ENCODE measurements at places on chromosomes 12 and 14.

GRCh38 chr14:68574906-68575305 is 218.0 kb downstream of the ZFP36L1 start:
- DNase-seq, result no peak

DNA sequence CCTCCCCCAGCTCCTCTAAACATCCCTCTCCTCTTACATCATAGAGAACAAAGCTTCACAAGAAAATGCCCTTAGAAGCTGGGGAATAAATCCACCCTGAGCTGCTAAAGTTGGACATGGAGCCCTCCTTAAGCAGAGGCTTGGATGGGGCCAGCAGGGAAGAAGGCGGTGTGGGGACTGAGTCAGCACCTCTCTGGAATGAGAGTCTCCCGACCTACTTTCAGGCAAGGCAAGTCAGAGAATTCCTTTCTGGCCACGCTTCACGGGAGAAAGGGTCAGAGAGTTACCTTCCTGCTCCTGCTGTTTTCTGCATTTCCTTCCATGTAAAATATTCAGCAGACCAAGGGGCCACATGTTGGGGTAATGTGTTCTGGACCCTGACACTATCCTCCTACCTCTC is 113.3 kb upstream of the PRB2 start:
- DNase-seq, result no peak

DNA sequence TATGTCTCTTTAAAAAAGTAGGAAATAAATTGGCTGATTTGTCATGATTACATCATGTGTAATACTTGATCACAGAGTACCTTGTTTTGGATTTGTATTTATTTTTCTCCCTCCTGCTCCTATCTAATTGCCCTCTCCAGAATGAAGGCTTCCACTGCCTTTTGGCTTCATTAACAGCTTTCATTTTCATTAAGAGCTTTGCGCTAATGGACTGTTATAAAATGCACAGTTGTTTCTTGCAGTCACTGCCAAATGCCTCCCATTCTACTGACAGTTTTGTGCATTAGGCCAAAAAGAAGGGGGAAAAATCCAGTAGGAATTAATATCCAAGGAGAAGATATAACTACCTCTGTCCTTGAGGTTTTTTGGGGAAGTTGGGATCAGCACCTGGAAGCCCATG is 159.2 kb downstream of the NRXN3 start:
- no peak for DNase-seq

DNA sequence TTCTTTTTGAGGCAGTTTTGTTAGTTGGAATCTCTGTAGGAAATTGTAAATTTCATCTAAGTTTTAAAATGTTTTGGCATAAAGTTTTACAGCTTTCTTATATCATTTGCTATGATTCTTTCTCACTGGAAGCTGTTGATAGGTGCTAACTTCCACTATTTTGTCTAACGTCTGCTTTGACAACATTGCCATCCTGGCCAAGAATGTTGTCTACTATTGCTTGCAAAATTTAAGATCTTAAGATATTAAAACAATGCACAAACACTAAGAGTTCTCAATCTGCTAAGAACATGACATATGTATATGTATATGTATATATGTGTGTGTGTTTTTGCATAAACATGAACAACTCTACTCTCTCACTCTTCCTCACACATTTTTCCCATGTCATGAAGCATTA is 64.1 kb upstream of the MDGA2 start:
- no peak for DNase-seq

GRCh38 chr14:24277606-24278321 is 6.4 kb upstream of the RABGGTA start:
- no peak for DNase-seq

- no peak for DNase-seq
Observed at GRCh38 chr12:75854681-75855309, 176.8 kb downstream of the PHLDA1 start.

DNA sequence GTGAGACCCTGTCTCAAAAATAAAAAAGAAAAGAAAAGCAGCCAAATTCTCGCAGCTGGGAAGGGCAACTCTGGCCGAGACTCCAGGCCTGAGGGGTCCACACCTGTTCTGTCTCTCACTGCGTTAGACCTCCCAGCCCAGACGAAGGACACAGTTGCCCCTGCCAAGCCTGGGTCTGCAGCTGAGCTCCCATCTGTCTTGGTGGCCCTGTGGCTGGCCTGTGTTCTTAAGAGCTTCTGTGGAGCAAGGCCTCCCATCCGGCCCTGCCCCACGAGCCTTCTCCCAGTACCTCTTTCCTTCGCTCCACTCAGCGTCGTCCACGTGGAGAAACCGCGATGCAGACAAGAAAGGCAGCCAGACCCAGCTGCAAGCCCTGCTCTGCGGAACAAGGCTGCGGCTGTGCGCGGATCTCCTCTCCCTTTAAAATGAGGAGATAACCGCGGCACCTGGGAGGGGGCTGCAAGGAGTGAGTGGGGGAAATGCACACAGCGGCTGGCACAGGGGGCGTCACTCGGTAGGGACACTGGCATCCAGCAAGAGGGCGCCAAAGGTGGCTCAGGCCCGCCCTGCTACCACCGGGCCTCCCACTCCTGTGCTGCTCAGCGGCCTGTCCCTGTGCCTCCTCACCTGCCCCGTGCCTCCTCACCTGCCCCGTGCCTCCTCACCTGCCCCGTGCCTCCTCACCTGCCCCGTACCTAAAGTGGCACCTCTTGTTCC is 42.4 kb downstream of the LRRC74A start:
- DNase-seq, result no peak

DNA sequence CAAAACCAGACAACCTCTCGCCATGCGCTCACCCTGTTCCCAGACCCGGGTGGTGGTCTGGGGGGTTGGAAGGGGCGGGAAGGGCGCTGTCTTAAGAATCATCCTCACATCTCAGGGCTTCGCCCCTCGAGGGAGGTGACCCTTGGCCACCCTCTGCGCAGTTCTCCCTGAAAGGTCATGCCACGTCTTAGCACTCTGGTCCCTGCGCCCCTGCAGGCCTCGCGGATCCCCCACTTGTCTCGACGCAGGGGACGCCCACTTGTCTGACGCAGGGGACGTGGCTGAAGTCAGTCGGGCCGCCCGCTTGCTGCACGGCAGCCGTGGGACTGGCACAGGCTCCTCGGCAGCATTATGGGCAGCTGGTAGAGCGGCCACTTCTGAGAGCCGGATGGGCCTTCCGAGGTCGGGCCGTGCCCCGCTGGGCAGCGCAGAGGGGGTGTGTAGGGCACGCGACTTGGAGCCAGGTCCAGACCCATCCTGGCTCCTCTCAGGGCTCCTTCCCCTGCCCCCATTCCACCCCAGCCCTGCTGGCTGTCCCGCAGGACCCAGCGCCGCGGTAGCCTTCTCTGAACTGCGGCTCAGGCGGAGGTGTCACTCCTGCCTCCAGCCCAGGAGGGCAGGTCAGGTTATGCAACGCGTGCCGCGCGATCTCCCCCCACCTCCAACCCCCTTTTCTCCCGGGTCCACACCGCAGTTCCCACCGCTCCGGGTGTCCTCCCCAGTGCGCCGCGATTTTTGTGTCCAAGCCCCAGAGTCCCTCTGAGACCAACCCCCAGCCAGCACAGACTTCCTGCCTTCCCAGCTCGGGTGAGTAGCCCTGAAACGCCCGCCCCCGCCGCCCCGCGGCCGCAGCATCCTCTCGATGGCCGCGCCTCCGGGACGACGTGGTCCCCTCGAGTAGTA is 40.9 kb upstream of the CAPRIN2 start:
- peak; percentile 68 for DNase-seq

DNA sequence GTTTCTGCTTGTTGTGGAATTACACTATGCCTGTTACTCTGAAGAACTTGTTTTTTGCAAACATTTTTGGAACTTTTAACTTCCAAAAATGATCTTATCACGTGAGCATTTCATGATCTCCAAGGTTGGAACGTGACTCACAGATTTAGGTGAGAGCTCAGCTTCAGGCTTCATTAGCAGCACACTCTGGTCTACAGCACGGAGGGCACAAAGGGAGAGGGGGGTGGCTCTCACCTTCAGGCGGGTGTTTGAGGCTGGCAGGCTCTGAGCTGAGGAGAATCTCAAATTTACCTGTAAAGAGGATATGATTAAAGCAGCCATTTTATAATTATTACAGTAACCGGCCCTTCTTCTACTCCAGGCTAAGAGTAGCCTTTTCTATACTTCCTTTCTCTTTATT is 45.3 kb upstream of the PZP start:
- no peak for DNase-seq

DNA sequence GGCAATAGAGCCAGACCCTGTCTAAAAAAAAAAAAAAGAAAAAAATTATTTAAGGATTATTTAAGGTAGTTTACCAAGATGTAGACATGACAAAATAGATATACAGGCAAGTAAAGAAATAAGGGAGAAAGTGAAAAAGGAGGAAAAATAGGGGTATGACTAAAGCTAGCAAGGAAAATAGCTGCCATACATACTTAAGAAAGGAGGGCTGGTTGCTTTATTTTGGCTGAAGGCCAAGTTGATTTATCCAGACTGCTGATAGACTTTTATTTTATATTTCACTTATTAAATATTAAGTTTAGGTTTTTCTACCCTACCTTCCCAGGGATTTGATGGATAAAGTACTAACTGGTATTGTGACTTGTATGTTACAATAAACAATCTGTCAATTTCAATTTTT is 8.3 kb upstream of the AEBP2 start:
- DNase-seq, result no peak

DNA sequence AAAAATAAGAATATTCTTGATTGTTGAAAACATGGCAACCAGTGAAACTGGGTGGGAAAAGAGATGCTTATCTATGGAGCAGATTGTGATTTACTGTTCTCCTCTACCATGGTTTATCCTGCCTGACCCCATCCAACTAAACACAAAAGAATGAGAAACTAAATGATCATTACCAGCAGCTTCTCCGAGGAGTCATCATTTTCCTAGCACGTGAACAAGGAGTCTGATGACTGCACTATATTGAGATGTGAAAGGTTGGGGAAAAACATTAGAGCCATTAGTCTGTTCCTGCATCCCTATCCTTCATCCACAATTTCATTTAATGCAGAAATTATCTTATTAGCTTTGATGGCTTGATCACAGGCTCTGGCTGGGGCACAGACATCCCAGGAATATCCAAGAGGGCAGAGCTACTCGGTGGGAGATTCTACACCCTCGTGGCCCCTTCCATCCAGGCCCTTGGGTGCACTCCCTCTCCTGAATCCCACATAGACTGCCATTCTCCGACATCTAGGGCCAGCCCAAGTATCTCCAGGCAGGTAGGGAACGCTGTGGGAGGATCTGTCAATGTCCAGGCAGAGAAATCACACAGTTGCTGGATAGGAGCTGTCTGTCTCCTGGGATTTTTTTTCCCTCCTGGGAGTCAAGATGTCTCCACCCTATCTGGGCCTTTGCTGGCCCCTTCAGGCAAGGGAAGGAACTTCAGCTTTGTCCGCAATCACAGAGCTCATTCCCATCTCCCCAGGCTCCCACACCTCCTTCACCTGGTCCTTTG is 43.3 kb upstream of the DHRS4 start:
- DNase-seq, result peak; percentile 80

GRCh38 chr14:102297436-102298170 is 7.4 kb downstream of the MOK start:
- no peak for DNase-seq

GRCh38 chr12:124371366-124371765 is 76.5 kb downstream of the RFLNA start:
- no peak for DNase-seq

DNA sequence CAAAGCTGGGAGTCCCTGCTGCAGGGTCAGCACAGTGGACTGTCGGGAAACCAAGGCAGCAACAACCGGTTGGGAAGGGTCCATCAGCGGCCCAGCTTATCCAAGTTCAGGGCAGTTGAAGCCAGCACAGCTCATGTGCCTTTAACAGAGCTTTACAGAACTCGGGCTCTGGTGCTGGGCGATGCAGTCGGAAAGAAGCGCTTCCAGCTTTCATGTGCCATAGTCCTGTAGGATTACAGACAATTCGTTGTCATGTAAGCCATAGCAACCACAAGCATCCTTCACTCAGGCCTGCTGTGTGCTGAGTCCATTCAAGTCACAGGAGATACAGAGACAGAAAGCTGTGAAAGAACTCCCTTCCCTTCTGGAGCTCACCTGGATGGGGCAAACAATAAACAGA is 3.5 kb upstream of the FAM181A start:
- no peak for DNase-seq

DNA sequence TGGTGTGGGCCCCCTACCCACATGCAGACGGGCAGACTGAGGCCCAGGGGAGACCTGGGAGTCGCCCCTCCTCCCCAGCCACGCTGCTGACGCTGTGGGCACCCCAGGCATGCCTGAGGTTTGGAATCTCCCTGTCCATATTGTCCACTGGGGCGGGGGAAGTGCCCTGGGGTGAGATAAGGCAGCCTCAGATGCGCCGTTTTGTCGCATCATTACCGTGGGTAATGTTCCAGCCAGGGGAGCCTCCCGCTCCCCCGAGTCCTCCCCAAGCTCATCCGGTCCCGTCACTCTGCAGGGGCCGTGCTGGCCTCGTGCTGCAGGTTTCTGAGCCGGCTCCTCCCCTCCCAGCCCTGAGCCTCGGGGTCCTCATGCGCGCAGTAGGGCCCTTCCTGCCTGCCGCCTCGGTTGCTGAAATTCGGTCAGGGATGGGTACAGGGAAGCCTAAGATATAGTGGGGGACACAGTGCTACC is 11.4 kb downstream of the INF2 start:
- DNase-seq, result no peak

GRCh38 chr12:82182601-82183190 is 175.5 kb downstream of the CCDC59 start:
- DNase-seq, result no peak

DNA sequence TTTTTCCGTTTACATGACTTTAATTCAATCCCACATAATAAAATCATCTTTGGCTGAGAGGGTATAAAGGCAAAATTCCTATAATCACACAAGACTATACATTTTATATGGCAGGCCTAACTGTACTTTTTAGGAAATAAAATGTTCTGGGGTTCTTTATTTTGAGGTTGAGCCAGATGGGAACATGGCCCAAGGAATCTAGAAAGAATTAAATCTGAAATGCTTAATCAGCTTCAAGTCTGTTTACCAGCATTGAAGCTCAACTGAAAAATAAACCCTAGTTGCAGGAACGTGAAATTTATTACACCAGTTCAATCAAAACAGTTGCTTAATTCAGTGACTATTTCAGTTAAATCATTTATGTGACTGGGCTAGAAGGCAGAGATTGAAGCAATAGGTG is 191.0 kb upstream of the BTG1 start:
- DNase-seq, result no peak

GRCh38 chr12:6703631-6704030 is 3.0 kb upstream of the PIANP start:
- no peak for DNase-seq

DNA sequence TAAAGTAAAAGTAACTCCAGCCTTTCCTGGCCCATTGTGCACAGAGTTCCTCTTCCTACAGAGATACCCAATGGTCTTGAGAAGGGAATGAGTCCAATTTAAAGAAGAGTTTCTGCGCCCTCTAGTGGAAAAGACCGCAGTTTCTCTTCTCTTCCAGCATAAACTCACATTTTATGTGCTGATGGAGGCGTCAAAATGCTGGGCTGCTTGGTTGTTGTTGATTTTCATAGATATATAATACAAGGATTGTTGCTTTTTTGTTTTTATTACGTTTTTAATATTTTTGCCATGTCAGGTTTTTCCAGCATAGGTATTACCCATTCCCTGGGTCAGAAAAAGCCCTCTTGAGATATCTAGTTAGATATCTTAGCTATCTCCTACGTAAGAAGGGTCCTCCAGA is 356.9 kb upstream of the STXBP6 start:
- peak; percentile 39 for DNase-seq

GRCh38 chr12:55060470-55060869 is 40.7 kb downstream of the NEUROD4 start:
- no peak for DNase-seq

- no peak for DNase-seq
Observed at GRCh38 chr12:7451756-7452155, 7.8 kb upstream of the CD163L1 start.

All from HEK293T (cell line).